Activated naive CD8-positive, alpha-beta T cell treated with anti-CD3 and anti-CD28 coated beads, Interleukin-2, amount 50 U/mL, for 24 hours (primary cell): ENCODE measurements at places on chromosomes 6 and 20.

- DNase-seq: no peak
Measured at GRCh38 chr6:317060-317447, 24.8 kb downstream of the DUSP22 start.

DNA sequence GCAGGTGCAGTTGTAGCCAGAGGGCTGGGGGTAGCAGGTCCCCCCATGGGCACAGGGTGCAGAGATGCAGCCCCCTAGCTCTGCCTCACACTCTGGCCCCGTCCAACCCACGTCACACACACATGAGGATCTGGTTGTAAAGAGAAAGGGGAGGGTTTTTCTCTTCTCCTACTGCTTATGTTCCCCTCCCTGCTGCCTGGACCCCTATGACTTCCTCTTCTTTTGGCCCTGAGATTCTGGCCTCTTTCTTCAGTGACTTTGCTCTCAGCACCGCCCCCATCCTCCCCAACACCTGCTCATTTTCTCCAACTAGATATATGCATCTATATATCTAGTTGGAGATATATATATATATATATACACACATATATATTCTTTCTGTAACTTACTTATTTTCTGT is 9.7 kb downstream of the NOTCH4 start:
- DNase-seq: no peak

GRCh38 chr20:36700438-36700837 is 45.5 kb downstream of the NDRG3 start:
- DNase-seq: no peak

GRCh38 chr6:33980176-33981175 is 165.4 kb downstream of the GRM4 start:
- DNase-seq: no peak

- no peak for DNase-seq
Measured at GRCh38 chr6:136611133-136611532, 60.9 kb upstream of the MAP7 start.
